ENCODE measurements at places on chromosomes 16 and 17.

DNA sequence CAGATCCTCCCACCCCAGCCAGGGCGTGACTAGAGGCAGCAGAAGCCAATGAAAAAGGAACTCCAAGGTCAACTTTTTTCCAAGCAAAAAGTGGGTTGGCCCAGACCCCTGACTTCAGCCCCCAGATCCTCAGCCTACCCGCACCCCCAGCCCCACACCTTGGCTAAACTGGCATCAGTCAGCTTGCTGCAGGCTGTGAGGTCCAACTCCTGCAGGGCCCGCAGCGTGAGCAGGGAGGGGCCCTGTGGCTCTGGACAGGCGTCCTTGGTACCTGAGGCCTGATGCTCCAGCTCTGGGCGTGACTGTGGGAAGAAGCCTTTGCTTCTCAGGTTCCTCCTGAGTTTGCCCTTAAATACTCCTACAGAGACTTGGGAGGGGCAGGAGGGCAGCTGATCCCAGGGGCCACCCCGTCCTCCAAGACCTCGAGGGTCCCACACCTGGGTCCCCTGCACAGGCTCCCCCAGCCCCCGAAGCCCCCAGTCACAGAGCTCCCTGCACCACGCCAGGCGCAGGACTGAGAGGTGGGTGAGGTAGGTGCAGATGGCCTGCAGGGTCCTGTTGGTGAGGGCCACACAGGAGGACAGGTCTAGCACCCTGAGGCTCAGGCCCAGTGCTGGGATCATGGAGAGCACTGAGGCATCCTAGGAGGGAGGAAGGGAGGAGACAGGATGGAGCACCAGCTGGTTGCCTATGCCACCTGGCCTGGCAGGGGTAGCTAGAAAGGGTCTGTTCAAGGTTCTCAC, 9.4 kb downstream of the ELMO3 start:
- no peak for DNase-seq

DNA sequence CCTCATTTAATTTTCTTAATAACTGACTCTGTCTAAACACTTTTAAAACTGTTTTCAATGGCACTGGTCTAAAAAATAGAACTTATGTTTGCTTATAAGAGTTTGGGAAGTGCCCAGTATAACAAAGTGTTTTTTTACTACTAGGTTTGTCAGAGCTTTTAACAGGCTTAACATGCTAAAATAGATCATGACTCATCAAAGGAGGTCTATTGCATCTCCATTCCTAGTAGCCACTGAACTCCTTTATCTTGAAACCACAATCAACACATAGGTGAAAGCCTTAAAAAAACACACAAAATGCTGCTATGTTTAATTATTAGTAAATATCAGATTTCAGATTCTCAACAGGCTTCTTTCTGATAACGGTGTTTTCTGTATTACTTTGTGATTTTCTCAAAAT, 196.4 kb upstream of the KIF2B start:
- peak; percentile 28 for DNase-seq

DNA sequence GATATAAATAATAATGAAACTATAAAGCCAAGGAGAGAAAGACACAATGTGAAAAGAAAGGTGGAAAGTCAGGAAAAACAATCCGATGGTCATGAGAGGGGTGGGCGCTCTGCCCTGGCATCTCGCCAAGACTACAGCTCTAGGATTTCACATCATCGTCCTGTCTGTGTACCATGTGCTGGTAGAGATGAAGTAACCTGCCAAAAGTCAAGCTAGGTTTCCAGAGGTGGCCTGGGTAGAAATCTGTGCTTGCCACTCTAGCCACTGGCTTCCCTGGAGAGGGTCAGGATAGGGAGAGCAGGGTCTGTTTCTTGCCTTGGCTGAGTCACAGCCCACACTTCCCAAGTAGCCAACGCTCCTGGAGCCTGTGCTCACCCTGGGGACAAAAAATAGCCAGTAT, 31.0 kb upstream of the TRAP1 start:
- DNase-seq: no peak

DNA sequence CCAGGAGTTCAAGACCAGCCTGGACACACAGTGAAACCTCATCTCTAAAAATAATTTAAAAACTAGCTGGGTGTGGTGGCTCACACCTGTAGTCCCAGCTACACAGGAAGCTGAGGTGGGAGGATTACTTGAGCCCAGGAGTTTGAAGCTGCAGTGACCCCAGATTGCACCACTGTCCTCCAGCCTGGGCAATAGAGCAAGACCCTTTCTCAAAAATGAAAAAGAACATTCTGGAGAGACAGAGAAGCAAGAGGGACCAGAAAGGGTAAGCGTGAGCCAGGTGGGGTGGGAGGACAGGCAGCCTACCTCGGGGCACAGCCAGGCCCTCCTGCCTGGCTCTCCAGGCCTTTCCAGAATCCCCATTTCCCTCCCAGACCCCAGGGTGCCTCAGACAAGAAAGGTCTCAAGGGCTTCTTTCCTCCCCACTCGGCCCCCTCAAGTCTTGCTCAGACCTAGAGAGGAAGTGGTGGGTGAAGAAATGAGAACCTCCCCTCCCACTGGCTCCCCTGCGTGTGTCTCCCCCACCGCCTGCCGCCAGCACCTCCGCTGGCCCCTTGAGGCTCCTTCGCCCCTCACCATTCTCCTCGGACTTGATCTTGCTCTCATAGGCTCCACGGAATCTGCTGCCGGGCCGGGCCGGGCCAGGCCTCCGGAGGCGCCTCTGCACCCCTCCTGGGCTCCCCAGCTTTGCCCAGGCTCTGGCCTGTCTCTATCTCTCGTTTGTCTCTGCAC, 503 bp downstream of the C16orf54 start:
- DNase-seq: no peak

DNA sequence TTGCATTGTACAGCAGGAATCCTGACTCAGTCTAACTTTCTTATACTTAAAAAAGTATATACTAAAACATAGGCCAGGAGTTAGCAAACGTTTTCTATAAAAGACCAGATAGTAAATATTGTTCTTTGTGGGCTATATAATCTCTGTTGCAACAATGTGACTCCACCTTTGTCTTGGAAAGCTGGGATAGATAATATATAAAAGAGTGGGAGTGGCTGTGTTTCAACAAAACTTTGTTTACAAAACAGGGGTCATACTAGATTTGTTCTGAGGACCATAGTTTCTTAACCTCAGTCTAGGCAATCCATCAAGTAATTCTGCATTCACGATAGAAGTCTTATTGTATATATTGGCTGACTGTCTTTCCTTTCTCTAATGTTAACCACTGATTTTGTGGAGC, 9.0 kb upstream of the TBC1D3B start:
- DNase-seq: no peak

DNA sequence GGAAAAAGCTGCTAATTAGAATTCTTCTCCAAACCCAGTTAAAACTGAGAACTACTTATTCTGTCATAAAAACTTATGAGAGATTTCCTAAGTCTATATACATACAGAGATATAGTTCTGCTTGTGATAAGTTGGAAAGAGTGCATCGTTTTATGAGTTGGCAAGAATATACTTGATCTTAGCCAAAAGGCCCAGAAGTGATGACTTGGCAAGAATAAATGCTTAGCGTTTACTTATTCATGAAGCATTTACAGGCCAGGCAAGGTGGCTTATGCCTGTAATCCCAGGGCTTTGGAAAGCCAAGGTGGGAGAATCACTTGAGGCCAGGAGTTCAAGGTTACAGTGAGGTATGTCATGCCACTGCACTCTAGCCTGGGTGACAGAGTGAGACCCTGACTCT, 81.7 kb downstream of the CYB561 start:
- DNase-seq: no peak

GRCh38 chr16:59044616-59045015, 310.5 kb upstream of the GOT2 start:
- no peak for DNase-seq

DNA sequence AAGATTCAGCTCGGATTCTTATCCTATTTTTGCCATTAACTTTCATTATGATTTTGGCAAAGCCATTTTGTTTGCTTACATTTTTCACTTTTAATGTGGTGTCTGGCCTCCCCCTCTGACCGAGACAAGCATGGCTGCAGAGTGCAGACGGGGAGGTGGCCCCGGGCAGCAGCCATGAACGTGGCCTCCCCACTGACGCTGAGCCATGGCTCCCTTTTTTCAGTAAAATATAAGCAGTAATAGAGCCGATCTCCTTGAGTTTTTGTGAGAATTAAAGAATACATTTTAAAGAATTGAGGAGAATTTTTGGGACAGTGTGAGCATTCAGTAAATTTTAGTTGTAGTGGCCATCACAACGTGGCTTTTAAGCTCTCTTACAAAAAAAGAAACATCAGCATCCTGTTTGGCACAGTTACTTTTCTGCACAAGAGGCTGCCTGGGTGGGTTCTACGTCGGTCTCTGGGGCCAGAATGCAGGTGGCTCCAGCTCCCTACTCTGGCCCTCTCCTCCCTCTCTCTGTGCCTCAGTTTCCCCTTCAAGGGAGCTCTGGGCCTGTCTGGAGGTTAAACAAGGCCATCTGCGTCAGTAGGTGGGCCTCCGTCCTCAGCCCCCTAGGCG, 68.8 kb upstream of the ZNF750 start:
- DNase-seq: no peak

DNA sequence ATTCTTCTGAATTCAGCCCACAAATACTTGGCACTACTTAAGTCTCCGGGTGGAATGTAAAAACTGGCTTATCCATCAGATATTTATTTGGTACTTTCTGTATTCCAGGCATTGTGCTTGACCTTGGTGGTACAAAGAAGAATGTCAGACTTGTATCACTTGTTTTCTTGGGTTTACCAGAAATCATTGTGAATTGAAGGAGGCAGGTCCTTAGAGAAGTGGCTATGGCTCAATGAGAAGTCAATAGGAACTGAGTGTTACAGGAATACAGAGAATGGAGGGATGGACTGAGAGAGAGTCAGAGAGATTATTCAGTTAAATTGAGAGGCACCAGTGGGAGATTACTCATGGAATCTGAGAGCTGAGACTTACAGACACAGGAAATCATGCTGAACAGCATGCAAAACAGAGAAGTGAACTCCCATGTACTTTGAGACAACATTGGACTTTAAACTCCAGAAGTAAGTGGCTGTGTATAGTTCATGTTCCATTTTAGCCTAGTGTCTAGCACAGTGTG, 704.1 kb downstream of the CDH11 start:
- DNase-seq: no peak

DNA sequence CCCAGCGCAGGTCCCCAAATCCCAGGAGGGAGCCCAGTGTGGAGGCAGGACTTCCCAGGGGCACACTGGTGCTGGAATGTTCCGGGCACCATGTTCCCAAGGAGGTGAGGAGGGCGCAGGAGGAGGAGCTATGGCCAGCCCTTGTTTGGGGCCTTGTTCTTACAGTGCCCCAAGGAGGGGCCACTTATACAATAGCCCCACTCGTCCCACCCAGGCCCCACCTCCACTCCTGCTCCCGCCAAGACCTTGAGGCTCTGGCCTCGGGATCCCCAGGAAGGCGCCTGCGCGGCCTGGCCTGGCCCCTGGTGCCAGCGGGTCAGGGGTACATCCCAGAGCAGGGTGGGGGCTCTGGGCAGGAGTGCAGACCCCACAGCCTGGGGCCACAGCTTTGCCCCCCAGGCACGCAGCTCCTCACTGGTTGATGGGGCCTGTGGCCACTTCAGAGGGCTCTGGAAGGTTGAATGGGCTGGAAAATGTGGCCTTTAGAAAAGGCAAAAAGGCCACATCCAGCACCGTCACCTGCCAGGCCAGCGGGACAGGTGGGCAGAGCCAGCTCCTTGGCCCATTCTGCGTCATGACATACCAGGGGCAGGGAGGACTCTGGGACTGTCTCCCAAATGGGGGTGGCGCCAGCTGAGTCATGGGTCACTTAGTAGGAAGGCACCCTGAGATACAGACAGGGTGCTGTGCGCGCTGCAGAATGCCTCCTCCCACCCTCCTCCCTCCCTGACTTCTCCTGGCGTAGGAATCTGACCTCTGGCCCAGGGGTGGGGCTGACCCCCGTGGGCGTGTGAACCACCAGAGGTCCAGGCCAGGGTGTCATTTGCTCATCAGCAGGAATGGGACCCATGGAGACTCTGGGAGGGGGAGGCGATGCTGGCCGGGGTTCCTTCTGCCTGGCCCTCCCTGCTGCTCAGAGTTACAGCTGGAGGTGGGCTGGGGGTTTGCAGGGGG, 32.3 kb upstream of the PVALEF start:
- DNase-seq: no peak
